ENCODE measurements at places on chromosomes 5 and 9.

- DNase-seq = no peak
These were observed 681 bp downstream of the MAN2A1 start for GRCh38 chr5:109690242-109690974.

- no peak for DNase-seq
These were observed 83.3 kb downstream of the PRRT1B start for GRCh38 chr9:131628459-131629225.

DNA sequence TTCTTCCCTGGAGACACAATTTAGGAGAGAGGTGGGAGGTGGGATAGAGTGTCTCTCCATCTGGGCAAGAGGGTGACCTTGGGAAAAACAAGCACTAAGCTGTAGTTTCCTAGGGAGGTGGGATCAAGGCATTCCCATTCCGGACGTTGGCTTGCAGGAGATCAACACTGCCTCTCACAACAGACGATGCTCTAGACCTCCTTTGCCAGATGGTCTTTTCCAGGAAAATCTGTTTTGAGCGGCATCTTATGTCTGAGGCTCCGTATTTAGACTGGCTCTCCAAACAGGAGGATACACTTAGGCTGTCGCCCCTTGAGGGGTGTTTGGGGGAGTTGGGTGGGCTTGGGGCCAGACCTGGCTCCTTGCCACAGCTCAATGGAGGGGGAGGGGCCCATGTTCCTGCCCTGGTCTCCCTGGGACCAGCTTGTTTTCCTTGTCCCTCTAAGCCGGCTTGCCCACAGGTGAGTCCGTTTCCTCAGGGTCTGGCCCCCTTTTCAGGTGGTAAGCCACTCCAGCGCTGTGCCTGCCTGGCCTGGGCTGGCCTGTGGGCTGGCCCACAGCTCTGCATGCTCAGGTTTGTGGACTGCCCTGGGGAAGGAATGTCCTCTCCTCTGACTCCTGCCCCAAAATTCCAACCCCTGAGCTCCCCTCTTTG lies 2.4 kb downstream of the PSD2 start:
- DNase-seq = no peak

GRCh38 chr5:109865637-109866036 lies 175.9 kb downstream of the MAN2A1 start:
- no peak for DNase-seq

- no peak for DNase-seq
These were observed 11.1 kb upstream of the RALGDS start for GRCh38 chr9:133132174-133132573.

GRCh38 chr5:32767948-32768467 lies 56.9 kb downstream of the NPR3 start:
- no peak for DNase-seq

DNA sequence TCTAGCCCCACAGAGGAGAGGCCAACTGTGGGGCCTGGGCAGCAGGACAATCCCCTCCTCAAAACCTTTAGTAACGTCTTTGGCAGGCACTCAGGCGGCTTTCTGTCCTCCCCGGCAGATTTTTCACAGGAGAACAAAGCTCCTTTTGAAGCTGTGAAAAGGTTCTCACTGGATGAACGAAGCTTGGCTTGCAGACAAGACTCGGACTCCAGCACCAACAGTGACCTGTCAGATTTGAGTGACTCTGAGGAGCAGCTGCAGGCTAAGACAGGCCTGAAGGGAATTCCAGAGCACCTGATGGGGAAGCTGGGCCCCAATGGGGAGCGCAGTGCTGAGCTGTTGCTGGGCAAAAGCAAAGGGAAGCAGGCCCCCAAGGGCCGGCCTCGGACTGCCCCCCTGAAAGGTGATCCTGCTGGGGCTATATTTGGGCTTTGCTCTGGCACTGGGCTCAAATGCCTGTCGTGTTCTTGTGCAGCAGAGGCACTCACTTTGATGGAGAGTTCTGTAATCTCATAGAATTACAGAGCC lies 39.4 kb downstream of the KDM3B start:
- DNase-seq = no peak

- no peak for DNase-seq
These were observed 210.2 kb upstream of the TARS1 start for GRCh38 chr5:33230467-33231078.

DNA sequence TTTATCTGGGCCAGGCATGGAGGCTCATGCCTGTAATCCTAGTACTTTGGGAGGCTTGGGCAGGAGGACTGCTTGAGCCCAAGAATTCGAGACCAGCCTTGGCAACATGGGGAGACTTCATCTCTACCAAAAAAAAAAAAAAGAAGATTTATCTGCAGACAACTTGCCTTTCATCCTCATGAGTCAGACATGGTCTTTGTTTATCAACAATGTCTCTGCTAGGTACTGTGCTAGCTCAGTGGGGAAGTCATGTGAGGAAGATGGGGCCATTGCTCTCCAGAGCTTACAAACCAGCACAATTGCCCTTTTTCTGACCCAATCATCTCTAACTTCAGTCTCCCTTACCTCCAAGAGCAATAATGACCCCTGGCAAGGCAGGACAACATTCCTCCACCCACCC lies 1.6 kb downstream of the URM1 start:
- no peak for DNase-seq

DNA sequence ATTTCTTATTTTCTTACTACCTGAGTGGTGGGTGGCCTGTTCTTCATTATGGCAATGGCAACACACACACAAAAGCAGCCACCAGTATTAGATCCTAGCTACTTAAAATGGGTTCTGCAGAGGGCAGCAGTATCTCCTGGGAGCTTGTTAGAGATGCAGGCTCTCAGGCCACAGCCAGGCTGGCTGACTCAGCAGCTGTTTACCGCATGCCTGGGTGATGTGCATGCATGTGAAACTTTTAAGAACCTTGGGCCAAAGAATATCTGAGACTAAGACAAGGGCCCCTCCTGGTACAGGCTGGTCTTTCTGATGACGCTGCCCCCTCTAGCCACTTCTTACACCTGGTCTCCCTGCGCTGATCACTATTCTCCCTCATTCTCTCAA lies 399.0 kb downstream of the MED10 start:
- DNase-seq = no peak

GRCh38 chr5:34657274-34657921 lies 1.3 kb downstream of the RAI14 start:
- no peak for DNase-seq

DNA sequence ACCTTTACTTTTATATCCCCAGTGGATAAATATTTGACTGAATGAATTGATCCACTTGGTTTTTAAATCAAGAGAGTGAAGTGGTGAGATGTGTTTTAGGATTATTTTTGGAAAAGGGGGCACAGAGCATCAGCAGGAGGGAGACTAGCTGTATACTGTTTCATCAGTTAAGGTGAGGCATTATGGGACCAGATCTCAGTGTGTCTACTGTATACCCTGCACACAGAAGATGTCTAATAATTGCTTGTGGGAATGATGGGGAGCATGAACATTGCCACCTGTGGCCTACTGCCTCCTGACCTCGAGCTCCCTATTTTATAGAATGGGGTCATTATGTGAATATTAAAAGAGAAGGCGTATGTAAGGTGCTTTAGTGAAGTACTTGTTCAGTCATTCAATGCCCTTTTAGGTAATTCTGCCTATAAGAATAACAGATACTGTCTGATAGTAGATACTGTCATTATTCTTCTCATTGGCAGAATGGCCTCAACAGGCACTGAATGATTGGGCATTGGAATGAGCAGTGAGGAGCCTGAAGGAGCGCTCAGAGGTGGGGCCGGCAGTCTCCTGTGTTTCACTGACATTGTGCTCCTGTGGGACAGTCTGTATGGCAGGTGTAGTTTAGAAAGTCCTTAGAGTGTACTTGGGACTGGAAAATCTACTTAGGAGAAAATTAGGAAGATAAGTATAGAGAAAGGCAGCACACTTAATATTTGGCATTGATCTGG lies 47.4 kb upstream of the FAM120AOS start:
- DNase-seq = no peak

GRCh38 chr9:134216961-134217360 lies 52.6 kb upstream of the RNU6ATAC start:
- no peak for DNase-seq

DNA sequence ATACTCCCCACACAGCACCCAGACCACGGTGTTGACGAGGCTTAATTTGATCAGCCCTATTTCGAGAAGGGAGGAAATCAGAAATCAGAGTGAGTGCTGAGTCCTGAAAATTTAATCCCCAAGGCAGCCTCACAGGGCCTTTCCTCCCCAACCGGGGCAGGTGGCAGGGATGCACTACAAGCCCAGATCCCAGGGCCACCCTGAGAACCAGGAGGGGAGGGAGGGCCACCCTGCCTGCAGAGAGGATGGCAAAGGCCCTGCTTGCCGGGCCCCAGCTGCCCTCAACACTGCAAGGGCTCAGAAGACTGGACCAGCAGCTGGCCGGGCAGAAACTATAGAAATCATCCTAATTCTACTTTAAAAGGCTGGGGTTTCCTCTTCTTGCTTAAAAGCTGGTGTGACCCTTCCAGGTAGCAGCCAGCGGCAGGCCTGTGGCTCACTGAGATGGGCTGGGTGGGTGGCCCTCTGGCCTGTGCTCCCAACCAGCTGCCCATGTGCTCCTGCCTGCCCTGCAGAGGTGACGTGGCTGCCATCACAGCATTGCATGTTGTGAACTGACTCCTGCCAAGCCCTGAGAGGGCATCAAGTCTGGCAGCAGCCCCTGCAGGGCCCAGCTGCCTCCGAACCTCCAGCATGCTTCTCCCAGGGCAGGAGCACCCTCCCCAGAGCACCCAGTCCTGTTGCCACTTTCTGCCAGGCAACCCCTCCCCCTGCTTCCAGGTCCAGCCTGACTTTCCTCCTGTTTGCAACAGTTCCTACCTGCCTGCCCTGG lies 122.8 kb downstream of the ADAMTS2 start:
- DNase-seq = no peak
